ENCODE measurements at places on chromosomes 2 and 18.

- no peak for DNase-seq
Measured at GRCh38 chr2:99875627-99876201, 266.7 kb downstream of the AFF3 start.

- no peak for DNase-seq
Measured at GRCh38 chr2:195934484-195934883, 134.2 kb downstream of the DNAH7 start.

- DNase-seq: no peak
Measured at GRCh38 chr2:11904941-11905340, 158.5 kb downstream of the LPIN1 start.

GRCh38 chr18:50356036-50356945 lies 18.6 kb upstream of the SKA1 start:
- no peak for DNase-seq

GRCh38 chr2:73908689-73909652 lies 16.2 kb downstream of the ACTG2 start:
- DNase-seq: no peak

- no peak for DNase-seq
Measured at GRCh38 chr2:19757586-19757985, 144.2 kb downstream of the TTC32 start.
